Stimulated activated CD4-positive, alpha-beta T cell treated with anti-CD3 and anti-CD28 coated beads, Interleukin-15, amount 100 ng/mL, for 1 hour (primary cell): ENCODE measurements at places on chromosomes 2 and 18.

- no peak for DNase-seq
Observed at GRCh38 chr2:10255189-10256030, 47.3 kb upstream of the HPCAL1 start.

GRCh38 chr18:61998335-61998734, 105.5 kb upstream of the RNF152 start:
- no peak for DNase-seq

- DNase-seq: no peak
Observed at GRCh38 chr2:120984452-120985173, 248.9 kb downstream of the GLI2 start.

- no peak for DNase-seq
Observed at GRCh38 chr2:144099340-144099739, 420.6 kb downstream of the ZEB2 start.

- DNase-seq: no peak
Observed at GRCh38 chr2:78913257-78913656, 112.2 kb upstream of the REG3G start.

- DNase-seq: no peak
Observed at GRCh38 chr2:111072220-111072871, 48.4 kb upstream of the BCL2L11 start.

DNA sequence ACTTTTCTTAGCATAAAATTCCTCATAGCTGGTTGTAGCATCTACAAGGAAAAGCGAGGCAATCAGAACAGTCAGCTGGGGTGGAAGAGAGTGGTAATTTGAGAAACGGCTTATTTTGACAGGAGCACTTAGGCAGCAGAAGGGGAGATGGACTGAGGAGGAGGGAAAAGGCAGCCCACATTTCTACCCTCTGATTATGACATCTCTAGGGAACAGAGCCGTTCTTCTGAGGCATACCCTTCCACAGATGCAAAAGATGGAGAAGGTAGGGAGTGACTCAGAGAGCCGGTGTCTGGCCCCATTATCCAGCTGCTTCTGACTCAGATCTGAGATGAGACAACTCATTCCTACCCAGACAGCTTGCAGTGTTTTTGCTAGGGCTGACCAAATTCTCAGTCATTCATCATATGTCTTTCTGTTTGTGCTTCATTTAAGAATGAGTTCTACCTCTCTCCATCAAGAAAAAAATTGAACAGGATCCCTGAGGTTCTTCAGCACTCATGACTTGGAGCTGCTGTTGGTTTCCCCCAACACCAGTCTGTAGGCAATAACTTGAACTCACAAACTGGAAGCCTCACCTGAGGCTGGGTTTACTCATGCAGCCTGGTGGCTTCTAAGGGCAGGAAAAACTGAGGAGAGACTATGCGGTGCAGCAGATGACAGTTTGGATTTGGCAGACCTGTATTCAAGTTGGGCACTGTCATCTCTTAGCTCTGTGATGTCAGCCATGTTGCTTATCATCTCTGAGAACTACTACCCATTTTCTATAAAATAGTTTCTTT, 15.9 kb upstream of the SEC11C start:
- no peak for DNase-seq

DNA sequence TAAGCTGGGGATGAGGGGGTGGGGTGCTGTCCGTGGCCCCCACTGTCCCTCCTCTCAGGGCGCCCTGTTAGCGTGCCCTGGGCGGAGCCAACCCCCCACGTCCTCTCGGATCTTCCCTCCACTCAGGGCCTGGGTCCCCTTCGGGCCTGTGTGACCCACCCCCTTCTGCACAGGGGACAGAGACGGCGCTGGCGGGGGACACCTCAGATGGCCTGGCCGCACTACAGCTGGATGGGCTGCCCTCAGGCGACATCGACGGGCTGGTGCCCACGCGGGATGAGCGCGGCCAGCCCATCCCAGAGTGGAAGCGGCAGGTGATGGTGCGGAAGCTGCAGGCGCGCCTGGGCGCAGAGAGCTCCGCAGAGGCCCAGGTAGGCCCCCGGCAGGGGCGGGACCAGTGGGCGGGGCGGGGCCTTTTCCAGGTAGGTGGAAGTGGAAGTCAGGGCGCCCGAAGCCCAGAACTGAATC, 9.9 kb upstream of the KLHL30 start:
- DNase-seq: no peak

DNA sequence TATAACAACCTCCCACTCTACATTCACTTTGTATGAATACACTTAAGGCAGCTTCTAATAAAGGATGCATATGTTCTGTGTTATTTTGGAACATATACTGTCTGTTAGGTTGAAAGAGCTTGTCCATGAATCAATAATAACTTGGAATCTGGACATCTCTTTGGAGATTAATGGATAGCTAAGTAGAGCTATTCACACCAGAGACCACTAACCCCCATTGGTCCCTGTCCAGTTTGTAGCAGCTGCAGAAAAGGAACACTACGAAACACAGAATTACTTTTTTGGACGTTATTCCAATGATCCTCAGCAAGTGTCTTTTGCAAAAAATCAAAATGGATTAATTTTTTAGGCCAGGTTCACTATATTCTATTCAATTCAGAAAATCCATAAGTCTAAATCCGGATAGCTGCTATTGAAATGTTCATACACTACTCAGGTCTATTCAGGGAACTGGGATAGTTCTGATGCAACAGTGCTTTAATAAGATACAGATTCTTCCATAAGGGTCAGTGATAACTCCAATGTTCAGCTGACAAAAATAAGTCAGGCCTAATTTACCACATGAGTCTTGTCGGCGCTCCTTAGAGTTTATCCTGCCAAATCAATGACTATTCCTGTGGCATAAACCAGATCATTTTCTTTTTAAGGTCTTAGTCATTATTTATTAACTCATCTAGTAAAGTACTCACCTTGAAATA, 44.2 kb downstream of the NRXN1 start:
- DNase-seq: no peak

DNA sequence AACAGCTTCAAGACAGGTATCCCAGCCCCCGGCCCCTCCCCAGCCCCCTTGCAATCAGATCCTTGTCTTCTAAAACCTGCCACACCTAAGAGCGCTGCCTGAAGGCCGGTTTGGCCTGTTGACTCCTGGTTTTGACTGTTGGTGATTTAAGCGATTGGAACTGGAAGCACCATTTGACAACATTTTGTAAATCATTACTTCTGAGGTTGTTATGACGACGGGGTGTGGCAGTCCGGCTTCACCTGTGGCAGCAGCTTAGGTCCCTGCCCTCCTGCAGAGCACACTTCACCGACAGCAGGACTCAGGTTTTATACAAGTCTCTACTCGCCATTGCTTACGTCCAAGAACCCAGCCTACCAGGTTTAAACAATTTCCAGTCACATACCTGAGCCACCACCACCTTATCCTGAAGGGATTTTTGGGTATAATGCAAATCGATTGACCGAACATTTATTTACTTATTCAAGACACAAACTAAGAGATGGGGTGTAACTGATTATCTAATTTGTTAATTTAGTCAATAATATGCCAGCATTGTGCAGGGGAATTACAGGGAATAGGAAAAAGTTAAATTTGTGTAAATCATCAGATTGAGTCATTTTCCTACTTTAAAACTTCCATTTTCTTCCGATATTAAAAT, 707 bp upstream of the DGUOK start:
- DNase-seq: no peak

GRCh38 chr2:190178066-190178722, 115.7 kb upstream of the MSTN start:
- DNase-seq: no peak

DNA sequence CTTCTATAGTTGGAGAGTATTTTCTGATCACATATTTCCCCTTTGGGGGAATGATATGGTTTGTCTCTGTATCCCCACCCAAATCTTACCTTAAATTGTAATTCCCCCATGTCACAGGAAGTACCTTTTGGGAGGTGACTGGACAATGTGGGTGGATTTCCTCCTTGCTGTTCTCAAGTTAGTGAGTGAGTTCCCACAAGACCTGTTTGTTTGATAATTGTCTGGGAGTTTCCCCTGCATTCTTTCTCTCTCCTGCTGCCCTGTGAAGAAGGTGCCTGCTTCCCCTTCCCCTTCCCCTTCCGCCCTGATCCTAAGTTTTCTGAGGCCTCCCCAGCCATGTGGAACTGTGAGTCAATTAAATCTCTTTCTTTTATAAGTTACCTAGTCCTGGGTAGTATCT, 222.7 kb upstream of the SLC39A10 start:
- no peak for DNase-seq

- DNase-seq: no peak
Observed at GRCh38 chr2:226325526-226325925, 474.1 kb downstream of the IRS1 start.

GRCh38 chr2:54862742-54863141, 139.3 kb downstream of the EML6 start:
- no peak for DNase-seq

DNA sequence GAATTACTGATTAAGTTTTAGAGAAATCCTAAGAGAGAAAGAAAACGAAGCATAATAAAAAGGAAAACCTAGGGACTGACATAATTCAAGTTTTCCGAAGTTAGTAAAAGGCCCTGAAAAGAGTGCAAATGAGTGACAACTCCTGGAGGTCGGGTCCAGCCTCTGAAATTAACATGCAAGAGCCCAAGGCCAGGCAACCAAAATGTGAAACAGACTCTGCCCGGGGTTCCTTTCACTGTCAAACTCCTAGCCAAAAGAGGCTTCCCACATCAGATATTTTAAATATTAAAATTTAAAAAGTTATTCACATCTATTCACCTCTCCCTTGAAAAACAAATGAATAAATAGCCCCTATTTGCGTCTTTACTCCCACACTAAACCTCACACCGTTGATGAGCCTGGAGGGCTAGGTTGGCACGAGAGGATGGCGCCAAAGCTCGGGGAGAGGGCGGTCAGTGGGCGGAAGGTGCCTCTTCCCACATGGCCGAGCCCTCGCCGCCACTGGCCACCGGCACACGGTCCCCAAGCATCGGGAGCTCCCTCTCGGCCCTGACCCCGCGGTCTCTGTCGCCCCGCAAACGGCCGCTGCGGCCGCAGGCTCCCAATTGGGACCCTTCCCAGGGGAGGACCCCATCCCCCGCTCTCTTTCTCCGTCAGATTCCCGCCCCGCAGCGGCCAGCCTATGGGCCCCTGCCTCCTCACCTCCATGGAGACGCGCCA, 630 bp downstream of the PPM1G start:
- no peak for DNase-seq

- DNase-seq: no peak
Observed at GRCh38 chr18:44502790-44503189, 177.9 kb upstream of the SETBP1 start.

- DNase-seq: no peak
Observed at GRCh38 chr2:220033546-220033945, 406.1 kb downstream of the SLC4A3 start.

GRCh38 chr2:131156452-131157149, 51.5 kb downstream of the PLEKHB2 start:
- no peak for DNase-seq

DNA sequence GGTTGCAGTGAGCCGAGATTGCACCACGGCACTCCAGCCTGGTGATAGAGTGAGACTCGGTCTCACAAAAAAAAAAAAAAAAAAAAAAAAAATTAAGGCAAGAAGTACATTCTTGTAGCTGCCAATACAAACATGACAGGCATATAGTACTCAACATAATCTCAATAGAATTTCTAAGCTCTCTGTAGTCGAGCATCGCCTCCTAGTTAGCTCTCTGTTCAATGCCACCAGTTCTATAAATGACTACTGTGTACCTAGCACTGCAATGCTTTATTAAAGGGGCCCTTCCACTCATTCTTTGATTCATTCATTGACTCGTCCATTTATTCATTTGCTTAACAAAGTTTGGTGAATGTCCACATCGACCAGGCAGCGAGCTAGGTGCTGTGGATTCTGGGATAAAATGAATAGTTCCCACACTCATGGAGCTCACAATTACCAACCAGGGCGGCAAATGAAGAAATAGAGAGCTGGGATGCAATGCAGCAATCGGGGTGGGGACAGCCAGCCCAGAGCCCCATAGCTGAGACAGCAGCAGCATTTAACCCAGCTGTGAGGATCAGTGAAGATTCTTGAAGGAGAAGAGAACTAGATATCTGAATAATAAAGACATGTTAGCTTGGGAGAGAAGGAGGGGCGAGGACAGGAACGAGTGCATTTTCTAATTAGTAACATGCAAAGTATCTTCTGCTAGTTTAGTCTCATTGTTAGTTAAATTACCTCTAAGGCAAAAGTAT, 349.8 kb downstream of the LPIN1 start:
- no peak for DNase-seq

DNA sequence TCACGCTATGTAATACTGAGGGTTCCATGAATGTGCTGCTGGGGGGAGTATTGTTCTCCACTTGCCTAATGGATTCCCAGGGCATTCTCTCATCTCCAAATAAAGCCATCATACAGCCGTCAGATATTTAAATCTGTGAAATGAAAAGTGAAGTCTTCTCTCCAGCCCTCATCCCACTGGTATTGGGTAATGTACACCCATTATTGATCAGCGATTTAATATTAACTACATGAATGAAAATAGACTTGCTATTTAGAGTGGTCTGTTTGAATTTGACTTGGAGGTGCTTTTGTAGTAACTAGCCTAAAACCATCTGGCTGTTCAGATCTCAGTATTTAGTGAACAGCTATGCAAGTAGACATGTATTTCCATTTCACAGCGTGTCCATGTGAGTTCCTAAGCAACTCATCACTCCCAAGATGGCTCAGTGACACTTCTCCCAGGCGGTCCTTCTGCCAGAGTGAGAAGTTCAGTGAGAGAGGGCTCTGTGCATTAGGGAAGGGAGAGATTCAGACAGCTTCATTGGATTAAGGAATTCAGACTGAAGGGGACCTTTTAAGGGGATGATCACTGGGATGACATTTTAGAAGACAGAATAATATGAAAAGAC, 140.7 kb downstream of the WDSUB1 start:
- DNase-seq: no peak

GRCh38 chr2:42337356-42337820, 23.6 kb downstream of the COX7A2L start:
- DNase-seq: no peak

- no peak for DNase-seq
Observed at GRCh38 chr18:77668219-77668618, 418.6 kb downstream of the GALR1 start.

- no peak for DNase-seq
Observed at GRCh38 chr2:134583462-134583861, 135.3 kb downstream of the TMEM163 start.

DNA sequence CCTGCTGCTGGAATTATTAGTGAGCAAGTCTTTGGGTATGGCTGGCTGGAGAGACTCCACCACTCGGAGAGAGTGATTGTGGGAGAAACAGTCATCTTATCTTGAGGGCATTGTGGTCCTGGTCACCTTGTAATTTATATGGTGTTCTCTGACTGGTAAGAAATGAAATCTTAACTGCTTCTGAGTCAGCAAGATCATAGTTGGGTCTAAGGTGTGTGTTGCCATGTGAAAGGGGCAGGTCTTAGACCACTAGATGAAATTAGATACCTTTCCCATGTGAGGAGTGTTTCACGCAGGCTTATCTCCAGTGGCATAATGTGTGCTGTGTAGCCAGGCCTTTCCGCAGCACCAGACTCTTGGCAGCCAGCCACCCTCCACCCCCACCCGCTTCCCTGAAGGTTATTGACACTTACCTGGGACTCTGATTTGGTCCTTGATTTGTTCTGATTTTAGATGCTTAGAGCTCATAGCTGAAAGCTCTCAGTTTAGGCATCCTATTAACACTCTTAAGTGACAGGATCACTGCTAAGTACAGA, 7.7 kb downstream of the MAPRE3 start:
- DNase-seq: no peak
